GOT3 (cell line): ENCODE measurements at places on chromosomes 1 and 21.
A peak's percentile ranks its signal among the peaks of the same experiment; 100 is the strongest.

DNA sequence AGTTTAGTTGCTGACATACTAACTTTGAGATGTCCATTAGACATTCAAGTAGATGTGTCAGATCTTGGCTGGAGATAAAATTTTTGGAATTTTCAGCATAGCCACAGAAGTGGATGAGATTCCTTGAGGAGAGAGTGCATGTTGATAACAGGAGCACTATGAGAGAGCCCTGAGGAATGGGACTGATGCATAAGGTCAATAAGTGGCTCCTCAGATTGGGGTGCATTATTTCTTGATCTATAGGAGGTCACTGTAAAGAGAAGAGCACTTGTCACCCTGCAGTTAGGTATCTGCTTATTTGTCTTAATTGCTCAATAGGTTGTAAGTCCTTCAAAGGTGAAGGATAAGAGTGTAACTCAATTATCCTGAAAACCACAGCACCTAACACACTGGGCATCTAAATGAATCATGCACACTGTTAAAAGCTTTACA, 52.0 kb upstream of the TACSTD2 start:
- no peak for DNase-seq

GRCh38 chr1:30908316-30908695, 252 bp downstream of the SDC3 start:
- DNase-seq: no peak

DNA sequence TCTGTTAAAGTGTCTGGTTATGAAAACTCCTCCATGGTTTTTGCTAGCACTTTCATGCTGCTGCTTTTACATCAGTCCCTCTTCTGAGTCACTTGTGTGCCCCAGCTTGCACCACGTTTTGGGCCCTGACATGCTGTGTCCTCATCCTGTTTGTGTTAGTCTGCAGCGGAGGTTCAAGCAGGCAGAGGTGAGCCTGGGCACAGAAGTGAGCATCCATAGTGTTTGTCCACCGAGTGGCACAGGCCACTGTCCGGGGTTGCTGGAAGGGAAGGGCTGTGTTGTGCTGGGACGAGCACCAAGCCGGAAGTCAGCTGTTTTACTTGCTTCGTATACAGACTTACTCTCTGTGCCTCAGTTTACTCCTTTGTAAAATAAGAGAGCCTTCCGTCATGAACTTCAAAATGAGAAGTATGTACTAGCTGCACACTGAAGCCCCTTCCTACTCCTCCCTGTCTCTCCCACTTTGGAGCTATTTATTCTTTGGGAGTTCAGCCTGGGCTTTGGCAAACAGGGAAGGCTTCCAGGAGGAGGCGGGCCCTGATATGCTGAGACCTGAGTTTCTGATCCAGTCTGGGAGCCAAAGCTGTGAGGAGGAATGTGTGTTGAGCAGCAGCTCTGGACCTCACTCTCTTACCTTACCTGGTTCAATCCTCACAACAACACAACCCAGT, 10.7 kb upstream of the LAPTM5 start:
- DNase-seq: no peak

DNA sequence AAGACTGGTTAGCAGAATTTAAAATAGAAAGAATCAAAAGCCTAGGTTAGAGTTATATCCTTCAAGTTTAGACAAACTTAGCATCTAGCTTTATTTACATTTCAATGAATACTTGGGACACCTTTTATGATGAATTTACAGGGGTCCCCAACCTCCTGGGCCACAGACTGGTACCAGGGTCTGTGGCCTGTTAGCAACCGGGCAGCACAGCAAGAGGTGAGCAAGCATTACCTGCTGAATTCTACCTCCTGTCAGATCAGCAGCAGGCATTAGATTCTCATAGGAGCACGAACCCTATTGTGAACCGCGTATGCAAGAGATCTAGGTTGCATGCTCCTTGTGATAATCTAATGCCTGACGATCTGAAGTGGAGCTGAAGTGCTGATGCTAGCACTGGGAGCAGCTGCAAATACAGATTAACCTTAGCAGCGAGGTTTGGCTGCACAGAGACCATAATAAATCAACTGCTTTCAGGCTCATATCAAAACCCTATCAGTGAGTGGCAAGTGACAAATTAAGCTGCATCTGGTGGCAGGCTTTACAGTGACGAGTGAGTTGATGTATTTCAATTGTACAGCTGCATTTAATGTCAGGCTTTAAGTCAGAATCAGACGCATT, 82.0 kb downstream of the UCHL5 start:
- no peak for DNase-seq

- no peak for DNase-seq
These were observed 52.5 kb downstream of the NBPF6 start for GRCh38 chr1:108502624-108503023.

DNA sequence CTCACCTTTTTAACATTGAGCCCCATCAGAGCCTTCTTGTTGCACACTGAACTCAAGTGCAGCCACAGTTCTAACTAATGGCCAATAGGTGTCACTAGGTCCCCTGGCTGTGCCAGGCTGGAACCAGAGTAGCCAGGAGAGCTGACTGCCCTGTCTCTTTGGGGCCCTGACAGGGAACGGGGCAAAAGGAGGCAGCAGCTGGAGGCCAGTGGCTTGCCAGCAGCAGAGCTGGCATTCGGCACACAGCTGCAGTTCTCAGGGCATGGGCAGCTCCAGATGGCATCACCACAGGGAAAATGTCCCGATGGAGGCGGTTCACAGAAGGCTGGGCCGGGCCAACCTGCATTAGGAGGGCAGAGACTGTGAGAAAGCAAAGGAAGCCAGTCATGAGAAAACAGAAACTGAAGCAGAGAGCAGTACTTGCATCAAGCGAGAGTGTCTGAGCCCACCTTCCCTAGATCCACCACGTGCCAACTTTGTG, 188.6 kb downstream of the FCRL5 start:
- no peak for DNase-seq

- no peak for DNase-seq
These were observed 306.1 kb upstream of the FMN2 start for GRCh38 chr1:239785576-239785975.

- DNase-seq: no peak
These were observed 10.0 kb upstream of the ABCG1 start for GRCh38 chr21:42208801-42209490.

DNA sequence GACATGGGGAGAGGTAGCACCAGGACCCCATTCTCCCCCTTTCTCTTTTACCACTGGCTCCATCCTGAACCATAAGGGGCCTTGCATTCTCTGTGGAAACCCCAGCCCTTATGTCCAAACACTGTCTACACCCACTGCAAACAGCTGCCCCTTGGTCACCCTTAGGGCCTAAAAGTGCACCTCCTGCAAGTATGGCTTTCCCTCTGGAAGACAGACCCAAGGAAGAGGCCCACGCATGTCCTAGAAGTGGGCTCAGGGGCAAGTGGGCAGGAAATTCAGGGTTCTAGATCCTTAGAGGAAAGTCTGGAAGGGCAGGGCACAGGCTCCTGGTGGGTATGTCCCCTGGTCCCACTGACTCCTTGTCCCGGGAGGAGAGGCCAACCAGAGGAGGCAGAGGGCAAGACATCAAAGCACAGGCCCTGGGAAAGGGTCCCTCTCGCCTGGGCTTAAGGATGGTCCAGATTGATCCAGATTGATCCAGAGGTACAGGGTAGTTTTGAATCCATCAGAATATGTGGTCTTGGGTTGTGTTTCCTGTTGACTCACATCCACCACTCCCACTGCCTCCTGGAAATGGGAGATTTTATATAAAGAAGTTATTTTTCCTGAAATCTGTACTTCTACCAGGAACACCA, 150.9 kb downstream of the GRIK3 start:
- DNase-seq: no peak

DNA sequence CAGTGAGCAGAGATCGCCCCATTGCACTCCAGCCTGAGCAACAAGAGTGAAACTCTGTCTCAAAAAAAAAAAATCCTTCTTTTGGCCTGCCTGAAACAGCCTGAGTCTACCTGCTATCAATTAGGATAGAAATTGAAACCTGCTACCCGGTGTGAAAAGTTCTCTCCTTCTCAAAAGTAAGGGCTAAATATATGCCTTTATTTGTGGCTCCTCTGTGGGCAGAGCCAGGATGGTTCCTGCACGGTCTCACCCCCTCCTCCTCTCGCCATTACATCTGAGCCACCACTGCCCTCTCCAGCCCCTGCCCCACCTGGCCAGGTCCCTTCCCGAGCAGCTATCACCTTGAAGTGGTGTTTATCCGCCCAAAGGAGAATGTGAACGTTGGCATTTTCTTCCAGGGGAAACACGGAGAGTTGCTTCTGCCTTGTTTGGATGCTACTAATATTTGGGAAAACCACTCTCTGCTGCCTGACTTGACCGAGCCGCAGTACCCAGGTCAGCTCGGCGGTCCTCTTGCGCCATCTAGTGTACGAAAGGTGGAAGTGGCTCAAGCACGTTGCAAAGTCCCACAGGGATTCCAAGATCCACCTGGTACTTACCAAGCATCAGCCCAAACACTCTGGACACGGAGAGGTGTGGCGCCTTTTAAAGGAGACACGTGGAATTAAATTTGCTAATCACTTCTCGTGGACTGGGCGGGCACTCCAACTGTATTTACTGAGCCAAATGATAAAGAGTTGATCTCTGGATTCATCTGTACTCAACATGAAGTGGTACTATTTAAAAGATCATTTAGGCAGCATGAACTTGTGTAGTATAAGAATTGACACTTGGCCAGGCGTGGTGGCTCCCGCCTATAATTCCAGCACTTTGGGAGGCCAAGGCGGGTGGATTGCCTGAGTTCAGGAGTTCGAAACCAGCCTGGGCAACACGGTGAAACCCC, 31.9 kb downstream of the SETD4 start:
- peak; percentile 6 for DNase-seq

DNA sequence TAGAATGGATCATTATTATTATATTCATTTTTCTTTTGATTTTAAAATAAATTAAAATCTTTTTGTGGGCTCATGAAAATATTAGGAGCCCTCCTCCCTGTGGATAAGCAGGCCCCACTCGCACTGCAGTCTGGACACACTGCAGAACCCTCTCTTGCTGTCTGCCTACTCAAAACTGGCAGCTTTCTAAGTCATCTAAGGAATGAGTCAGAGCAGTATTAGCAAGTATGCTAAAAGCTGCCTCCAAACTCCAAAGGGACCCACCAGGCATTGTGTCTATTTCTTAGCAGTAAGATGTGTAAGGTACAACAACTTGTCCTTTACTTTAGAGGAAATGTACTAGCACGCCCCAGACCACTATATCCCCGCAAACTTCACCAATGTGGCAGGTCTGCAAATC, 108.8 kb downstream of the SYF2 start:
- DNase-seq: no peak

GRCh38 chr1:229152311-229152710, 118.6 kb upstream of the RAB4A start:
- no peak for DNase-seq

- no peak for DNase-seq
These were observed 67.8 kb upstream of the SMYD2 start for GRCh38 chr1:214213136-214213535.

DNA sequence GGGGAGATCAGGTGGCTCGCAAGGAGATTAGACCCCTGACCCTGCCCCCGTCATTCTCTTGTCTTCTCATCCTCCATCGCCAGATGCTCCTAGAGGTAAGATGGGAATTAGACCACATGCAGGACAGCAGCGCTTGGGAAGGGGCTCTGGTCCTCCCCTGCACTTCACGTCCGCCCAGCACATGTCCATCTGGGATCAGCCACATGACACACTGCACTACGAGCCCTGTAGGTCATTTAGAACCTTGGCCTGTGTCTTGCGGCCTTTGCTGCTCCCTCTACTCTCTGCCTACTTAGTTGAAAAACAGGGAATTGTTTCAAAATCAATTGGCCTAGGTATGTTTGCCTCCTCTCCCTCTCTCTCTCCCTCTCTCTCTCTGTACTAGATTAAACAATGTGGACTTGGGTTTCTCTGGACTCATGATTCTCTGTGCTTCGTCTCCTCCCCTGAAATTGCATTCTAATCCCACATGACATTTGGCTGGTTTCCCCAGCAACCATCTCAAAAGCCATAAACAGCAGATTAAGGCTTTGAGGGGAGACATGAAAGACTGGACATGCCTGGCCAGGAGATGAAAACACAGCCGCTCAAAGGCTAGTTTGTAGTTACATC, 3.8 kb upstream of the NCMAP start:
- DNase-seq: no peak

GRCh38 chr1:46492871-46493270, 3.2 kb downstream of the DMBX1 start:
- DNase-seq: no peak

DNA sequence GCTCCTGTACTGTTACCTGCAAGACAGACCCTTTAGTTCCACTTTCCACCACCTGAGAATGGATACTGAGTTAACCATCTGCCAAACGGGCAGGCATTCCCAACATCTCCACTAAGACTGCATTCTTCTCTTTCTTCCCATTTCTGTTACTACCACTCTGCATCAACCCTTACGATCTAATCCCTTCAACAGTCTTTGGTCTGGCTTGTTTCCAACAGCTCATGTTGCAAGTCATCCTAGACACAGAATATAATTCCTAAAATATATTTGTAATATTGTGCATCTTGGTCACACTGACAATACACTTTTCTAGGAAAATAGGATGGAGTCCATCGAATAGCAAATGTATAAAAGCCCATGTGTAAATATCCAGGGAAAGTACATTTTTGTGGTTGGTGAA, 166.7 kb downstream of the SIPA1L2 start:
- DNase-seq: no peak

- DNase-seq: no peak
These were observed 30.3 kb upstream of the MUTYH start for GRCh38 chr1:45370575-45370974.

DNA sequence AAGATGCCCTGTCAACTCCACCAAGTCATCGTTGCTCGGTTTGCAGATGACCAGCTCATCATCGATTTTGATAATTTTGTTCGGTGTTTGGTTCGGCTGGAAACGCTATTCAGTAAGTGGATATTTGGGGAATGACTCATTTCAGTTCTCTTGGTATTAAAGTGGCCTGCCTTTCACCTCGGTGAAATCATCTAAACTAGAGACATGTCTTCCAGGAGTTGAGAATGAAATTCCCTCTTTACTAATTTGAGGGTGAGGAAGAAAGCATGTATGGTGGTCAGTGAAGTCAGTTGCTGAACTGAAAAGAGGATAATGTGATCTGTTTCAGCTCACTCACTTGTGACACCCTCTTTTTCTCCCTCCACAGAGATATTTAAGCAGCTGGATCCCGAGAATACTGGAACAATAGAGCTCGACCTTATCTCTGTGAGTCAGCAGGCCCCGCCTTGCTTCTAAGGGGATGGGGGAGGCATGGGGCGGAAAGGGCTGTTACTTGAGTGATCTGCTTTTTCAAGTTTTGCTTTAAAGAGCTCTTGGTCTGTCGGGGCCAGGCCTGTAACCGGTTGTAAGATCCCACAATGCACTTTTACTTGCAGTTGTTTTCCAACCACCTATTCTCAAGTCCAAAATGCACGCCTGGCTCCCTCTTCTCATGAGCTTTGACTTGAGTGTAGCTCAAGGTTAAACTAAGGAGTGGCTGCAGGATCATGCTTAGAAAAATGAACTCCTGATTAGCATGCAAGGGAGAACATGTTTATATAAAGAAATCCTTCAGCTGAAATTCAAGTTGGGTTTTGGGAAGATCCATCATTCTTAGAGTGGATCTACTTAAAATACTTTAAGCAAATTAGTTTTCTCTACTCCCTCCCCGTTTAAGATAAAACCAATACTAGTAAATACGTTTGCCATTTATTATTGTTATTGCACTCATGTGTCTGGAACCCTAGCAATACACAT, 59.8 kb downstream of the CAPN2 start:
- no peak for DNase-seq

GRCh38 chr1:19448491-19449439, 36.6 kb downstream of the CAPZB start:
- DNase-seq: no peak
